ENCODE measurements at places on chromosomes 4 and X.

GRCh38 chr4:5374592-5374991 lies 323.3 kb downstream of the STK32B start:
- DNase-seq = no peak

DNA sequence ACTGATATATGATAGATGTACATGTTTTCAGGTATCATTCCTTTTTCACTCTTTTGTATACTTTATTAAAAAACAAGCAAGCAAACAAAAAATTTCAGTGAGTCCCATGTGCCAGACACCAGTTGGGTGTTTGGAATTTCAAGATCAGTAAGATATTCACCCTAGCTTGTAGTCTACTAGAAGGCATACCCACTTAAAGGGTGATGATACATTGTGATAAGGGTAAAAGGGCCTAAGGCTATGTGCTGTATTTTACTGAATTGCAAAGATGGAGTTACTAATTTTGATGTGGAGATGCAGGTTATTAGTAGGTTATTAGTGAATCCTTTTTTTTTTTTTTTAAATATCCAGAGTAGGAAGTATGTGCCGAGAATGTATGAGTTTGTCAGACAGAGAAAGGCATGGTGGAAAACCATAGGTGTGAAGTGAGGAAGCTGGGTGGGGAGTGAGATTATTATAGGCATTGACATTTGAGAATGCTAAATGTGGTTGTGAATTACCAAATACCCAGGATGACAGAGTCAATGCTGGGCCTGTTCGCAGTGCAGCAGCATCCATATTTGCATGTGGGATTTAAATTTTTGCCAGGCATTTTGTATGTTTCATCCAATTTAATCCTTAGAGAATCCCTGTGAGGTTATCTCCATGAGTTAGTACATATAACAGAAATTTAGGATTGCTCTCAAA lies 10.1 kb downstream of the STIM2 start:
- DNase-seq = no peak

DNA sequence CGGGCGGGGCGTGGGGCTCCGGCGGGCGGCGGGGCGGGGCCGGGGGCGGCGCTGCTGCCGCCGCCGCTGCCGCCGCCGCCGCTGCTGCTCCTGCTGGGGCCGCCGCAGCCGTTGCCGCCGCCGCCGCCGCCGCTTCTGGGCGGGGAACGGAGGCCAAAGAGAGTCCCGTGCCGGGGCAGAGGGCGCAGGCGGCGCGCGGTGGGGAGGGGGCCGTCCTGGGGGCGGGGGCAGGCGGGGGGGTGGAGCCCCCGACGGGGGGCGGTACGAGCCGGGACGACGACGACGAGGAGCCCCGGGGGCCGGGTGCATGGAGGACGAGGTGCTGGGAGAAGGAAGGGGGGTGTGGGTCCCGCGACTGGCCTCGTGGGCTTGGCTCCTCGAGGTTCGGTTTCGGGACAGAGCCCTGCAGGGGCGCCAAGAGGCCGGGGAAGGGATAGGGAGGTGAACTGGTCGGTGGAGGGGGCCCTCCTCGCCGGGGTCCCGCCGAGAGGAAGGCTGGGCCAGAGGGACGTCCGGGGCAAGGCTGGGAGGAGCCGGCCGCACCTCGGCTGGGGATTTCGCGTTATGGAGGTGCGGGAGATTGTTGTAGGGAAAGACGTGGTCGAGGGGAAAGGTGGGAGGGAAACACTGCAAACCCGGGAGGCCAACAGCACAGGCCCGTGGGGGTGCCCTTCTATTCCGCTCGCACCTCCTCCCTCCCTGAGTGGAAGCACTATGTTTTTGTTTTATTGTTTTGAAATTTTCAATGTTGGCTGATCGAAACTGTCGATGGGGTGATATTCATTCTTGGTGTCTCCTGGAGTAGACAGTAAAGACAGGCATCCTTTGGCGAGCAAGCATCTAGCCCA lies 1.9 kb downstream of the BCORL1 start:
- peak; percentile 37 for DNase-seq

GRCh38 chr4:99405433-99406115 lies 29.6 kb downstream of the ADH7 start:
- peak; percentile 62 for DNase-seq

DNA sequence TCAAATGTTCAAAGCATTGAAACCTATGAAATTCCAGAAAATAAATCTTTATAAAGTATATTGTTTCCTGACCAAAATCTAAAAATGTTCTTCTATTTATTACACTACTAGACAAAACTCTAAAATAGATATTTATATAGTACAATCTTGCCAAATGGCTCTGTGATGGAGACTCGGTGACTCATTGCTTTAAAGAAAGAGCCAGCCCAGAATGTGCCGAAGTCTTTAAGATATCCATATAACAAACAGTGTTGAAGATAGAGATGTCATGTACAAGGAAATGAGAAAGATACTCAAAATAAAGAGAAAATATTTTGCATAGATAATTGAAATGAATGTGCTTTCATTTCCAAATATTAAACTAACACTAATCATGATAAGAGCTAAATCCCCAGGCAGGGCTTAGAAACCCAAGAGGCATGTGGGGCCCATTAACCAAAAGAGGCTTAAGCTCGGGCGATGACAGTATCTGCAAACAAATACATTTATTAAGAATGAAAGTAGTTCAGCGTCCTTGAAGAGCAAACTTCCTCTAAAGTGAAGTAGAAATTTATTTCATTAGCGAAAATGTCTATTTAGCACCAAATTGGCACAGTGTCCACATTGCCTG lies 102.1 kb upstream of the FAM9B start:
- no peak for DNase-seq

DNA sequence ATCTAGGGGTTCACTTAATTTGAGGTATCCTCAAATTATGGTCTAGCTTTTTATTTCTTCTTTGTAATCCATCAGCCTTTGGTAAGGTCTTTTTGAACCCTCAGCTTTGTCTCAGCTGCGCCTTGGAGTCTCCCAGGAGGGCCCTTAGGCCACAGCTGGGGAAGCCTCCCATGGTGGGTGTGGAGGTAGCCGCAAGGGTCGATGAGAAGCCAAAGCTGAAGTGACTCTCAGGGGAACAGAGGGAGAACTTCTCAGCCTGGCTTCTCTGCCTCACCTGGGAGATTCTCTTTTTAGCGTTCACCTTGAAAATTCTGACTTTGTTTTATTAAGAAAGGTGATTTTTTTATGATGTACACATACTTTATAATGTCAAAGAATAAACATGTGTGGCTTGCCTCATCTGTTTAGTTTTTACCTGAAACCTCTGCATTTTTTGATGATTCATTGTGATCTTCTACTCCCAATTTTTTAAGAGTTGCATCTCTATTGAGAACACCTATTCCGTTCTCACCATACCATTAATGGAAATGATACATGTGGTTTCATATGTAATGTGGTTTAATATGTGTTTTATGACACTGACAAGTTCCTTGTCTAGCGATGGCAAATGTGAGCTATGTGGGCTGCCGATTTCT lies 25.6 kb upstream of the SLC25A4 start:
- DNase-seq = no peak

GRCh38 chr4:63393544-63393943 lies 1015.7 kb downstream of the TECRL start:
- no peak for DNase-seq

DNA sequence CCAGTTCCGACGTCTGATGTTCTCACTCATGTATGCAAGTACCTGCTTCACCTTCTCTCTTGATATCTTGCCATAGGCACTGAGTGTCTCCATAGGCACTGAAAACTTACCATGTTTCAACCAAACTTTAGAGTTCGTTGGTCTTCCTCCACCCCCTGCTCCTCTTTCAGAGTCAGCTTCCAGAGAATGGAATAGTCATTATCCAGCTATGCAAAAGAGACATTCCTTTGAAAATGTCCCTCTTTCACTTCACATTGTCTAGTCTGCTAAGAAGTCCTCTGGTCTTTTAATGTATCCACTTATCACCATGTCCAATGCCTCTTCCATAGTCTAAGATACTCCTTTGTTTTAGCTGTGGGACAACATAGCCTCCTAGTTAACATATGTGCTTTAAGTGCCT lies 566.0 kb upstream of the TENM3 start:
- no peak for DNase-seq

- no peak for DNase-seq
These were observed 16.2 kb upstream of the DSPP start for GRCh38 chr4:87592124-87592523.

DNA sequence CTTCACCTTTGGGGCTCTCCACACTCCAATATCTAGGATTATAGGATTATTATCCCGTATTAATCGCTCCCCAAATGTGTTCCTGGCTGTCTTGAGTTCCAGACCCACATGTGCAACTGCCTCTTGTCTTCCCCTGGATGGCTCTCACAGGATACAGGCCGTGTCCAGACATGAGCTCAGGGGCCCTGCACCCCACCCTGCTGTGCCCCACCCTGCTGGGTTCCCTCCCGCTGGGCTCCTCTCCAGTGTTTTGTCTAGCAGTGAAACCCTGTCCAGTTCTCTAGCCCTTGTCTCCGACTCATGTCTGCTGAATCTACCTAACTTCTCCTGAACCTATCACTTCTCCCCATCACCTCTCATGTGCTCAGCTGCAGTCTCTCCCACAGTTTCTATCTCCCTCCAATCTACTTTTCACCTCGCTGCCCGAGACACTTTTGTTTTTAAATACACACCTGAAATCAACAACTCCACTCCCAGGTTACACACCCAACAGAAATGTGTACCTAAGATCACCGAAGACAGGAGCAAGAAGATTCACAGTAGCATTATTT lies 2.0 kb downstream of the RNF212 start:
- no peak for DNase-seq

DNA sequence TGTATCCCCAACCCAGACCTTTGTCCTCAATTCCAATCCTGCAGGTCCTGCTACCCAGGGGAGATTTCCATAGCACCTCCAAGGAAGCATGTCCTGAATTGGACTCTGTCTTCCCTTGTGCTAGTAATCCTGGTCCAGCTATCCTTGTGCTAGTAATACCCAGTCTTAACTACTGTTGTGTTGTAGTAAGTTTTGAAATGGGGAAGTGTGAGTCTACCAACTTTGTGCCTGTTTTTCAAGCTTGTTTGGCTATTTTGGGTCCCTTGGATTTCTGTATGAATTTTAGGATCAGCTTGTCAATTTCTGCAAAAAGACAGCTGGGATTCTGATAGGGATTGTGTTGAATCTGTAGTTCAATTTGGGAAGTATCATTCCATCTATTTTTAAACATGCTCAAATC lies 51.4 kb downstream of the CD99L2 start:
- no peak for DNase-seq

DNA sequence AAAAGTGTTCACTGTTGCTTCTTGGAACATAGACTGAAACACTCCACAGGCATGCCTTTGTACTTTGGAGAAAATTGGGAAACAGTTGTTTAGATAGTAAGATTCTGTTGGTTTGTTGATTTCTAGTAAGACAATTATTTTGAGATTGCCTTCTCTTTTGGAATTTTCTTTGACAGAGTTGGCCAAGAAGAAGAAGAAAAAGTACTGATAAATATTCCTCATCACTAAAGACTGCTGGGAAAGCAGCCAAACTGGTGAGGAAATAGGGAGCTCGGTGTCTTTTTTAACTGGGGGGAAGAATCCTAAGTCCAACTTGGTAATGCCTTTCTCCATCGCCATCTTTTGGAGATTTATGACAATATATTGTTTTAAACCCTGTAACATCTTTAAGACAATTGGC lies 370.7 kb downstream of the GPAT3 start:
- no peak for DNase-seq

GRCh38 chr4:53889326-53890055 lies 174.9 kb downstream of the CHIC2 start:
- no peak for DNase-seq

- no peak for DNase-seq
These were observed 4.0 kb downstream of the MRFAP1L1 start for GRCh38 chr4:6705646-6706045.

GRCh38 chr4:40340030-40340429 lies 4.9 kb downstream of the CHRNA9 start:
- no peak for DNase-seq

GRCh38 chrX:39536211-39536610 lies 561.5 kb downstream of the BCOR start:
- no peak for DNase-seq

DNA sequence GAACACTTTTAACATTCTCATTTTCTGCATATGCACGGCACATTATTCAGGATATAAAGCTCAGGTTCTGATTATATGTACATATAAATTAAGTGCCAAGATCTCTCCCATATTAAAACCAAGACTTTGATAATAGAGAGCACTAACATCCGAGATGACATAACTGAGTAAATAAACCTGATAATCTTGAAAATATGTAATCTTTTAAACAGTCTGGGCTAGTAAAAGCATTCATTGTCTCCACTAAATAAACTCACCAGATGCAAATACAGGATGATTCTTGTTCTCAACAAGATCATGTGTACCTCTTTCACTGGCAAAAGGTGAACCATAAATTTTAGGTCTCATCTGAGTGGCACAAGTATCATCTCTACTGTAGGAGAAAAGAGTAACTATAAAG lies 942.2 kb downstream of the TRAM1L1 start:
- DNase-seq = no peak

DNA sequence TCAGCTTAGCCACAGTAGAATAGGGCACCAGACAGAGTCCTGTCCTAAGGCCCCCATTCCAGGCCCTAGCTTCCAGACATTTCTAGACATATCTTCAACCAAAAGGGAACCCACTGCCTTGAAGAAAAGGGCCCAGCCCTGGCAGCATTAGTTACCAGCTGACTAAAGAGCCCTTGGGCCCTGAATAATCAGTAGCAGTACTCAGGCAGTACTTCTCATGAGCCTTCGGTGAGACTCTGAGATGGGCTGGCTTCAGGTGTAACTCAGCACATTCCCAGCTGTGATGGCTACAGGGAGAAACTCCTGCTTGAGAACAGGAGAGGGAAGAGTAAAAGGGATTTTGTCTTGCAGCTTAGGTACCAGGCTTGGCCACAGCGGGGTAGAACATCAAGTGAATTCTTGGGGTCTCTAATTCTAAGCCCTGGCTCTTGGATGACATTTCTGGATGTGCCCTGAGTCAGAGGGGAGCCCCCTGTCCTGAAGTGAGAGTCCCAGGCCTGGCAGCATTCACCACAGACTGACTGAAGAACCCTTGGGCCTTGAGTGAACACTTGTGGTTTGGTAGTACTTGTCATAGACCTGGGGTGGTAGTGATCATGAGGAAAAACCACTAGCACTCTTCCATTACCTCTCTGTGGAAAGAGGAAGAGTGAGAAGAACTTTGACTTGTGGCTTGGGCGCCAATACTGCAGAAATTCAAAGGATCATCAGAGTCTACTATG lies 170.1 kb downstream of the ATP10D start:
- no peak for DNase-seq

- no peak for DNase-seq
These were observed 24.4 kb upstream of the VSIG4 start for GRCh38 chrX:66064261-66064660.

GRCh38 chr4:41366911-41367517 lies 110.3 kb downstream of the UCHL1 start:
- DNase-seq = no peak

- DNase-seq = no peak
These were observed 1.3 kb upstream of the DGKQ start for GRCh38 chr4:974668-975067.

Measured in activated CD4-positive, alpha-beta T cell treated with anti-CD3 and anti-CD28 coated beads, Interleukin-2, amount 10 ng/mL, durations not matched to agents 7 days and 5 days (primary cell).